ELF-1 (cell line): ENCODE measurements at places on chromosomes 11 and 22.
A peak's percentile ranks its signal among the peaks of the same experiment; 100 is the strongest.

DNA sequence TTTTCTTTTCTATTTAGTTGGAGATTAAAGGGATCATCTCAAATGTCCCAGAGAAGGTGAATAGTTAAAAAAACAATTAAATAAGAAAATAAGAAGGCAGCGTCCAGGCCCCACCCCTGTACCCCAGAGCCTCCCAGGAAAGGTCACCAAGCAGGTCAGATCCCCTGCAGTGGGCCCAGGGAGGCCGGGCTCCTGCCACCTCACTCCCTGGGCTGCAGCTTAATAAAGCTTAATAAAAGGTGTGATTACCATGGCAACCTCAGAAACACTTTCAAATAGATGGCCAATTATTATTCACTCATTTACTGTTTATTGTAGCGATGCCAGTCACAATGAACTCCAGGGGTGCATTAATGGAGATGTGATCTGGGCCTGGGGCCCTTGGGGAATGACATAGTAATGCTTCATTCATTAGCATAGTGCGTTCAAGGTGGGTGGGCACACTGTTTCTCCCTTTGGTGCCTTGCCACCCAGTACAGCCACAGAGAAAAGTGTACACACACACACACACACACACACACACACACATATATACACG, 386.2 kb downstream of the CADM1 start:
- no peak for DNase-seq

DNA sequence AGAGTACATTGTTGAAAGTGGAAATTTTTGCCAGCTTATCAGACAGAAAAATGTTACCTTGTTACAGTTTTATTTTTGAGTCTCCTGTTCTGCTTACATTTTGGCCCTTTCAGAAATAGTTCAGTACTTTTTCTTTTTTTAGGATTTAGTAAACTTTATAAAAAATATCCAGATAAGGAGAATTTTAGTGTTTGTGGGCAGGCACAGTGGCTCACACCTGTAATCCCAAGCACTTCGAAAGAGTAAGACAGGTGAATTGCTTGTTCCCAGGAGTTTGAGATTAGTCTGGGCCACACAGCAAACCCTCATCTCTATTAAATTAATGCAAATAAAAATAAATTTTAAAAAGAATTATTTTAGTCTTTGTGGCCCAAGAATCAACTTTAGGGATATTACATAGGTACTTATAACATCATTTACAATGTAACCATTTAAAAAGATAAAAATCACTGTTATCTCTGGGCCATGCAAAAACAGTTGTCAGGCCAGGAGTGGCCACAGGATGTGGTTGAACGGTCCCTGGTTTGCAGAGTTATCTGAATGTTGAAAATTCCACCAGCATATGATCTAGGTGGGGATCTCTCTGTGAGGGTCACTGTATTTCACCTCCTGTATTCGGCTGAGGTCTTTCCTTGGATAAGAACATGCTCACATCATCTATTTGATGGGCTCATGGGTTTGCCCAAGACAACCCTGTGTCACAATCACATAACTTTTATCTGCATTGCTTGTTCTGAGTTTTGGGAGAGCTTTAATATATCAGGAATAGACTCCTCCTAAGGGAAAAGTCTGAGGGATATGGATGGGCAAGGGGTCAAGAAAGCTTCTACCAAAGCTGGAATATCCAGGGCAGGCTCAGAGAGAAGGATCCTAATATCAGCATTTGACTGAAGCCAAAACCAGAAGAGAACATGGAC, 91.5 kb downstream of the GGTLC2 start:
- DNase-seq: no peak

- DNase-seq: no peak
These were observed 35.4 kb downstream of the BIRC2 start for GRCh38 chr11:102382384-102382783.

DNA sequence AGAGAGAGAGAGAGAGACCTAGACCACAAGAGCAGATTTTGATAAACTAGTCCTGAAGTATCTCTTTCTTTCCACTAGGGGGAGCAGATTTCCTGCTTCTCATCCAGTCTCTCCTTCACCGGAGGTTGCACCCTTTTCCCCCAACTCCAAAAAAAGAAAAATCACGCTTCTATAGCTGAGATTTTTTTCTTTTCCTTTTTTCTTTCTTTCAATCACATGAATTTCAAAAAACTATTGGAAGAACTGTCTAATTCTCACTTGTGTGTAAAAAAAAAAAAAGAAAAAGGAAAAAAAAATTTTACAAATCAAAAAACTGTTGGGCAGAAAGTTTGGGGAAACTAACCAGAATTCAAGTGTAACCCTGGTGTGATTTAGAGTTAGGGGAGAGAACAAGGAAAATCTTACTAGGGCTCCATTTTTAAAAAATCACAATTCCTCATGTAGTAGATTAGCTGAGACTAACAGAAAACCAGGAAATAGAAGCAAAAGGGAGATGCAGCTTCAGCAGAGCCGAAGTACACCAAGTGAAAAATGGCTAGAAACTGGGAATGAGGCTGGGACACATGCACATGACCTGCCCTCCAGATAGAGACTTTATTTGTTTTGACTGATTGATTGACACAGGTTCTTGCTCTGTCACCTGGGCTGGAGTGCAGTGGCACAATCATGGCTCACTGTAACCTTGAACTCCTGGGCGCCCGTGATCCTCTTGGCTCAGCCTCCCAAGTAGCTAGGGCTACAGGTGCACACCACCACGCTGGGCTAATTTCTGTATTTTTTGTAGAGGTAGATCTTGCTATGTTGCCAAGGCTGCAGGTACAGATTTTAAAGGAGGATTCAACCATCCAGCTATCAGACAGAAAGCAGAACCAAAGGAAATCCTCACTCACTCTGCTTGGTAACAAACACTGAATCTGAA, 27.1 kb downstream of the SDHD start:
- peak; percentile 20 for DNase-seq

- DNase-seq: peak; percentile 60
These were observed 11.9 kb downstream of the CD82 start for GRCh38 chr11:44577231-44577830.

DNA sequence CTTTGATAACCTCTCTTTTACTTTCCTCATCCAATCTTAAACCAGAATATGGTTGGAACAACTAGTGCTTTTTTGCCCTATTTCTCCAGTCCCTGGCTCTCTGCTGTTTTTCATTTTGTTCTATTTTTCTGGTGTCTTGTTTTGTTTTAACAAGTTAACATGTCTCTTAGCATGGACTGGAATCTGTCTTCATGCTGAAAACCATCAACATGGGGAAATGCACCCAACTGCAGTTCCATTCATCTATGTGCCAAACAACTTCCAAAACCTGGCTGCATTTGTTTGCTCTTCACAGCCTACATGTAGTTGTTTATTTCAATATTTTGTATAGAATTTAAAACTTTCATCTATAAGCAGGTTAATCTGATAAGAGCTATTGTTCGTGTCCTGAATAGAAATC, 46.8 kb upstream of the NOX4 start:
- DNase-seq: no peak

DNA sequence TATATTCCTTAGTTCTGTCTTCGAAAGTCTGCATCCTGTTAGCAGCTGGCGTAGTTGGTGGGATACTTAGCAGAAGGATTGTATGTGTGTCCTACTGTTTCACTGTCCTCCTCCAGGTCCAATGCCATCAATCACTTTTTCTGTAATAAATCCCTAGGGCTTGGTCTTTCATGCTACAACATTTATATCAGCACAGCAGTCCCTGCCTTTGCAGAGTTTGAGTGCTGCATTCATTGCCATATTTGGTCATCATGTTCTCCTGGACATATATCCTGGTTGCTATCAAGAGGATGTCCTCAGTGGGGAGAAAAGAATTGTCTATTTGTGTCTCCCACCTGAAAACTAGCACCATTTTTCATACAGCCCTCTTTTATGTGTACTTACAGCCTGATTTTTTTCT, 67.0 kb downstream of the OR5AK2 start:
- no peak for DNase-seq

DNA sequence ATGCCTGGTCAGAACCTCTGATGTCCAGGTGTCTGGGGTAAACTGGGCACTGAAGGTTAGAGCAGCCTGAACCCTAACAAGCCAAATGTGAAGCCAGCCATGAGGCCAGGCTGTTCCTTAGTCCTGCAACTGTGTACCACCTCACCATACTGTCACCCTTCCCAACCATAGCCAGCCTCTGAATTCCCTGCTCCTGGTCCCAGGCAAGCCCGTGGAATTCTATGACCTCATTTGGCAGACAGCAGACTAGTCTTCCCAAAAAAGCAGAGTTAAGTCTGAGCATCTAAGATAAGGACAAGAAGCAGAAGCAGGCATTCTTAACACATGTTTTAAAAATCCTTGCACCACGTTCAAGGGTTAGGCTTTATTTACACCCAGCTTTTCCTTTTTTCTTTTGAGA, 134.8 kb downstream of the C11orf58 start:
- no peak for DNase-seq

DNA sequence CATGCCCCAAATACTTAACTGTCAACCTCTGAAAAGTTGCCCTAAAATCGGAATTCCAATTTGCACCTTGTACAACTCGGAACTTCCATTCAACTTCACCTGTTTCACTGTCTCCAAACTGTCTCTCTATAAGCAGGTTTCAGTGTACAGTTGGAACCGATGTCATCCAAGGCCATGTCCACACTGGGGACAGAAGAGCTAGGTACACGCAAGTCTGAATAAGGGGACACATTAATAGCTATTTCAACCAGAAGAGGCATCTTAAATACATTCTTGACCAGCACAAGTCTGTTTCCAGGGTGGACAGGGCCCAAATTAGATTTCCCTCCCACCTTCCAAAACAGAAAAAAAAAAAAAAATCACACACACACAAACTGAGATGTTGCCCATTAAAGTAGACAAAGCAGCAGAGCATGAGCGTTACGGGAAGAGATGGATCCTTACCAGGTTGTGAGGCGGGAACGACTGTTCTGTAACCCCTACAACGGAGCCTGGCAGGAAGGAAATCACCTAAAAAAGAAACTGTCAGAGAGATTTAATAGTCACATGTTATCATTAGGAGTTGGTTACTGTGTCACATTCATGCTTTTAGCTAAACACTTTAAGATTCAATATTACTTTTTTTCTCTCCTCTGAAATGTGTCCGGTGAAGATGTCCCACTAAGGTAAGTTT, 1.7 kb downstream of the CREBZF start:
- no peak for DNase-seq

DNA sequence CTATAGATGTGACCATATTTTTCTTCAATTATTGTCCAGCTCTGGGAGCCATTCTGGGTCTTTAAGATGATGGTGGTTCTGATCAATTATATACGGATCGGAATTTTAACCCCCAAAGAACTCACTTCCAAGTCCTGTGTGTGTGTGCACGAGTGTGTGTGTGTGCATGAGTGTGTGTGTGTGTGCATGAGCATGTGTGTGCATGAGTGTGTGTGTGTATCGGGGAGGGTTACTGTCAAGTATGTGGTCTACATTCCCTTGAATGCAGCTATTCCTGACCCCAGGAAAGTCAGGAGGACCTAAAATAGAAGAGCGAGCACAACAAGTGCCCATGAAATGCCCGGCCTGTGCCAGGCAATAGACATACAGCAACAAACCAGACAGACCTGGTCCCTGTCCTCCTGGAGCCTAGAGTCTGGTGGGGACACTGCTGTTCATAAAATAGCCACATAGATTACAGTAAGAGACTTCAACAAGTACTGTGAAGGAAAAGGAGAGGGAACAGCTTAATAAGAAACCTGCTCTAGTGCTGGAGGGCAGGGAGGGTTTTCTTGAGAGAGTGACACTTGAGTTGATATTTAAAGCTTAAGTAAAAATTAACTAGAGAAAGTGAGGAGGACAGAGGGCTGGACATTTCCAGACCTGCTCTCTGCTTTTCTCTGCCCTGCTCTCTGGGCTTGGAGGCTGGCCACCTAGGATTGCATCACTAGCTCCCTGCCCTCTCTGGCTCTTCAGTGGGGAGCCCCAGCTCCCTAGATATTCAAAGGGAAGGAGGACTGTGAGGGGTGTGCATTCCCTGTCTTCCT, 66.1 kb upstream of the SPON1 start:
- DNase-seq: no peak

- DNase-seq: no peak
These were observed 1543.1 kb downstream of the FAM181B start for GRCh38 chr11:81190546-81190945.

- no peak for DNase-seq
These were observed 164.4 kb upstream of the DDI1 start for GRCh38 chr11:103871923-103872551.

GRCh38 chr22:41968601-41969000, 642 bp upstream of the SEPTIN3 start:
- no peak for DNase-seq

- no peak for DNase-seq
These were observed 25.3 kb downstream of the PLEKHB1 start for GRCh38 chr11:73671701-73672100.

- no peak for DNase-seq
These were observed 48.1 kb upstream of the ALKBH3 start for GRCh38 chr11:43832536-43832935.

DNA sequence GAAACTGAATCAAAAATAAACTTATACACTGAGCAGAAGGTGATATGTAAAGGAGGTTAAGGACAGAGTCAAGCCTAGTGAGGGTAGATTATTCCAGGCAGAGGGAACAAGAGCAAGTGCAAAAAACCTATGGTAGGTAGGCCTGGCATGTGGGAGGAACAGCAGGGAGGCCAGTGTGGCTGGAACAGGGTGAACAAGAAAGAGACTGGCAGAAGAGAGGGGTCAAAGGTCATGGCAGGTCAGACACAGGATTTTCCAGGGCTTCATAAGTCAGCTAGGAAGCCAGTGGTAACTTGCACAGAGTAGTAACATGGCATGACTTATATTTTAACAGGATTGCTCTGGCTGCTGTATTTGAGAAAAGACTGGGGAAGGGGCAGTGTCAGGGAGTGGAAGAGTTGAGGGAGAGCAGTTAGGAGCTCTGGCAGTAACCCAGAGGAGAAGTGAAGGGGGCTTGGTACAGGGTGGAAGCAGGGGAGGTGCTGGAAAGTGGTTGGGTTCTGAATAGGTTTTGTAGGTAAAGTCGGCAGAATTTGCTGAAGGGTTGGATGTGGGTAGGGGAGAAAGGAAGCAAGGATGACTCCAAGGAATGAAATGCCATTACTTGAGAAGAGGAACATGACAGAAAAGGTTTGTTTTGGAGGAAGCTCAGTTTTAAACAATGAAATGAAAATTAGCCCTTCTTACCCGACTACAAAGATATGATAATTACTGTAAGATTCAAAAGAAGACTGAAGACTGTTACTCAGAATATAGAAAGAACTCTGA, 86.2 kb downstream of the ZNRF3 start:
- DNase-seq: peak; percentile 25

GRCh38 chr11:1834062-1834610, 654 bp upstream of the SYT8 start:
- peak; percentile 67 for DNase-seq

- DNase-seq: no peak
These were observed 941 bp downstream of the CLCF1 start for GRCh38 chr11:67372321-67372992.

GRCh38 chr22:44206696-44207095, 26.0 kb downstream of the PARVG start:
- no peak for DNase-seq

DNA sequence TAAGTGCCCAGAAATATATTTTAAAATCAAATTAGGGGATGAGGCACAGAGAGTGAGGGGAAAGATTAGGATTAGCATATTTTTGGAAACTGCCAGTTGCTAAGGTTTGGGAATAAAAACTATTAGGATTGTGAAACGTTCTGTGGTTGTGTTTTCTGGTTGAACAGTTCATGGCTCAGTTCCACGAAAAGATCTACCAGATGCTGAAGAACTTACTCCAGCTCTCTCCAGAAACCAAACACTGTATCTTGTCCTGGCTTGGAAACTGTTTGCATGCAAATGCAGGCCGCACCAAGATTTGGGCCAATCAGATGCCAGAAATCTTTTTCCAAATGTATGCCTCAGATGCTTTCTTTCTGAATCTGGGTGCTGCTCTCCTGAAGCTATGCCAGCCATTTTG, 15.3 kb downstream of the UBE4A start:
- no peak for DNase-seq
